ENCODE measurements at places on chromosomes 2 and 18.

DNA sequence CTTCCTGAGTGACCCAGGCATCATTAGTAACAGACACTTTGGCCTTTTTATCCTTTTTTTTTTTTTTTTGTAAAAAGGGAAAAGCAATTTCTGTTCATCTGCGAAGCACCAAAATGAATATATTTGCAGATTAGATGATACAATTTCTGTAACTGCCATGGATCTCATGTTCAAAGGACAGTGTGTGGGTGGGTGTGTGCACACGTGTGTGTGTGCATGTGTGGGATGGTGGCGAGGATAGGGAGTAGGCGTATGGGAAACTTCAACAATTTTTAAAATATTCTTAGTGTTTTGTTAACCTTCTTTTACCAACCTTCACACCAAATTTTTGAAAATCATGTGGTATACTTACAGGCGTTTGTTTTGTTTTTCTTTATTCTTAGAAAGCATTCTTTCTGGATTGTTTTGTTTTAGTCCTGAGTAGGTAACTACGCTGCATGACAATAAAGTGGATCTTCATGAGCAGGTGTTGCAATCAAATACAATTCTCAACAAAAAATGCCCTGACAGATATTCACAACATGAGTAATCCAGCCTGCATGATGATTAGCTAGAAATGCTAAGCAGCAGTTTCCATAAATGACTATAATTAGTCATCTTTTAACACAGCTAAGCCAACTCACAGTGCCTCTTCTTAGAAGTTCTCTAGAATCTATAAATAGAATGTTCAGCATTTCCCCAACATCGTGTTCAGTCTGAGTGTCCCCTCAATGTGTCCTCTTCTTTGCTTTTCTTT lies 53.5 kb upstream of the RMDN2 start:
- peak; percentile 27 for DNase-seq

DNA sequence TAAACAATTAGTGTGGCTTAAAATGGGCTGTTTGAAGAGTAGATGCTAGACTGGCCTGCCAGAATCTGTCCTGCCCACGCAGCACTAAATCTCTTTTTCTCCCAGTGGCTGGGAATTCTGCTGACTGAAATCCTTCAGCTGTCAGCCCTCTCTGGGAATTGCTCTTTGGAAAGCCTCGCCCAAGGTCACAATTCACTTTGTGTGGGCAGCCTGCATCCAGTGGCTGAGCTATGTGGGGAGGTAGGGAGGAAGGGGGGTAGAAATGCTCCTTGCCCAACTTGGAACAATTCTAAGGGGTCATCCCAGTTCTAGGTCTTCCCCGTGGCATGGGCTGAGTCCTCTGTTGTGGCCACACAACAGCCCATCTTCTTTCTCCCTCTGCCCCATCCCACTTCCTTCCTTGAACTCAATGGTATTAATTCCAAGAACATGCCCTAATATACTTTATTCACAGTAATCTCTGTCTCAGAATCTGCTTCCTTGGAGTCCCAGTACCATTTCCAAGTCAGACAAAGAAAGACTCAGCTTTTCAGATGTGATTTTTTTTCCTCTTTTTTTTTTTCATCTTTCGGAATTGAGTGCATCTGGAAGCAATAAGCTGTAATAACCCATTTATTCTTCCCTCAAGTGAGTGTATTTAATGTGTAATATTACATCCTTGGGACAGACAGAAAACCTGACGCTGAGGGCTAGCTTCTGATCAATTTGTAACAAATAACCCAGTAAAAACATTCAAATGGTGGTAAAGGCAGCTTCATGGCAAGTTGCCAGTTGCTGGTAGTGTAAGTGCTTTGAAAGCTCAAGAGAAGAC lies 189.4 kb downstream of the GPD2 start:
- no peak for DNase-seq

DNA sequence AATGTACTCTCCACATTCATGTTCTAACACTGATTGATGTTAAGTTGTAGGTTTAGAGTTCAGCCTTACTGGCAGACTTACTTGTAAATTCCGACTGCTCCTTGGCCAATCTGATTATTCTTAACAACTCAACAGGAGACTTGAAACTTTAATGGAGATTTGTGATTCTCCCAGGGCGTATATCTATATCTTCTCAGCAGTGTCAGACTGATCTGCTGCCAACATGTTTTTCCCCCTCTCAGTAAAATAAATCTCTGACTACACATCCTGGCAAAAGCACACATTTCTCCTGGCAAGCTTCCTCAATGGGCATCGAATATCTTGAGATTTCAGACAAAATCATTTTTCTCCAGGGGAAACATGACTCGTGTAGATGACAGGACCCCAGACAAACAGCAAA lies 1041.2 kb downstream of the DPP10 start:
- no peak for DNase-seq

- no peak for DNase-seq
Measured at GRCh38 chr2:74497777-74498499, 1.5 kb downstream of the LBX2 start.

Data from activated CD4-positive, alpha-beta T cell treated with anti-CD3 and anti-CD28 coated beads, Interleukin-2, amount 50 U/mL, for 24 hours (primary cell).